ENCODE measurements at places on chromosomes 11 and 22. TPM values are rescaled to one million over a fixed set of nuclear protein-coding genes. Genes with fewer than 3 reads are reported as not detected.

Gene PITPNM1
- total RNA-seq: 46.9 TPM

Gene GRAMD1B
- total RNA-seq: 1.9 TPM

Gene SYT9
- total RNA-seq: 0.40 TPM

Gene MUC2
- not detected for total RNA-seq

Gene ARAP1
- 64.2 TPM for total RNA-seq

Gene MYO7A
- total RNA-seq: not detected

Gene CASP5
- total RNA-seq: not detected

Gene SLN
- total RNA-seq: not detected

Gene CAVIN3
- 30.7 TPM for total RNA-seq

DNA sequence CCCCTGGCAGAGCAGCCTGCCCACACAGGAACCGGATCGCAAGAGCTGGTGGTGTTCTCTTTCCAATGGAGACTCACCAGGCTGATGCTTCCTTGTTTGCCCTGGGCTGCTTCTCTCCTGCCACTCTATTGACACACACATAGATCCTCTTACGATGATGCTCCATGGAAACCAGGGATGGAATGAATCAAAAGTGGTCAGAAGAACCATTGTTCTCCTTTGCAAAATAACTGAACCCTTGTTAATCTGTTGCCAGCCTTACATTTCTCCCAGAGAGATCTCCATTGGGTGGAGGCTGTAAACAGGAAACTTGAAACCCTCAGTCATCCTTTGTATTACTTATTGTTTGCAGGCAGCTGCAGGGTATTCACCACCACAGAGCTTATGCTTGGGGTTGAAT is 24.6 kb upstream of the LDLRAD3 start:
- no peaks in the 10 kb centered on the region for H3K36me3 ChIP-seq
- no peak overlapping the region for H3K4me3 ChIP-seq
- no peak for DNase-seq
- no peak overlapping the region for H3K27ac ChIP-seq
- H3K4me1 ChIP-seq: peaks cover 5% of the 10 kb centered on the region

GRCh38 chr22:46569055-46569847 is 31.8 kb upstream of the CELSR1 start:
- H3K27me3 ChIP-seq: no peaks in the 10 kb centered on the region
- no peaks in the 10 kb centered on the region for H3K36me3 ChIP-seq
- no peak overlapping the region for H3K27ac ChIP-seq
- peaks cover 2% of the 10 kb centered on the region for H3K4me1 ChIP-seq

DNA sequence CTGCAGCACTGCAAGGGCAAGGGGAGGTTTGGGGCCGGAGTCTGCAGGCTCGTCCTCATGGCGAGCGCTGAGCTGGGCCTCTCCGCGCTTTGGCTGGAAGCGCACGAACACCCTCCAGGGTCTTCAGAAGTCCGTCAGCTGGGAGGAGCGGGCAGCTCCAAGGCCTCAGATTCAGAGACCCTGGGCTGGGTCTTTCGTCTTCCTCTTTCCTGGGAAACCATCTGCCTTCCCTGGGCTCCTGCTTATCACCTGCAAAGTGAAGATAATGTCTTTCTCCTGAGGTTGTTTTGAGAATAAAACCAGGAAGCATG is 525.6 kb downstream of the BRD1 start:
- H3K27ac ChIP-seq: no peak overlapping the region
- H3K27me3 ChIP-seq: no peaks in the 10 kb centered on the region
- H3K4me3 ChIP-seq: no peak overlapping the region
- H3K36me3 ChIP-seq: no peaks in the 10 kb centered on the region

GRCh38 chr22:16586170-16586569 is 6.4 kb downstream of the CCT8L2 start:
- DNase-seq: no peak
- no peaks in the 10 kb centered on the region for H3K36me3 ChIP-seq
- no peak overlapping the region for H3K4me3 ChIP-seq
- H3K27ac ChIP-seq: no peak overlapping the region
- H3K27me3 ChIP-seq: no peaks in the 10 kb centered on the region

GRCh38 chr22:25566186-25566897 is 1.9 kb downstream of the GRK3 start:
- no peaks in the 10 kb centered on the region for H3K36me3 ChIP-seq
- peaks cover 58% of the 10 kb centered on the region for H3K27me3 ChIP-seq
- H3K27ac ChIP-seq: no peak overlapping the region
- peaks cover 15% of the 10 kb centered on the region for H3K4me1 ChIP-seq

DNA sequence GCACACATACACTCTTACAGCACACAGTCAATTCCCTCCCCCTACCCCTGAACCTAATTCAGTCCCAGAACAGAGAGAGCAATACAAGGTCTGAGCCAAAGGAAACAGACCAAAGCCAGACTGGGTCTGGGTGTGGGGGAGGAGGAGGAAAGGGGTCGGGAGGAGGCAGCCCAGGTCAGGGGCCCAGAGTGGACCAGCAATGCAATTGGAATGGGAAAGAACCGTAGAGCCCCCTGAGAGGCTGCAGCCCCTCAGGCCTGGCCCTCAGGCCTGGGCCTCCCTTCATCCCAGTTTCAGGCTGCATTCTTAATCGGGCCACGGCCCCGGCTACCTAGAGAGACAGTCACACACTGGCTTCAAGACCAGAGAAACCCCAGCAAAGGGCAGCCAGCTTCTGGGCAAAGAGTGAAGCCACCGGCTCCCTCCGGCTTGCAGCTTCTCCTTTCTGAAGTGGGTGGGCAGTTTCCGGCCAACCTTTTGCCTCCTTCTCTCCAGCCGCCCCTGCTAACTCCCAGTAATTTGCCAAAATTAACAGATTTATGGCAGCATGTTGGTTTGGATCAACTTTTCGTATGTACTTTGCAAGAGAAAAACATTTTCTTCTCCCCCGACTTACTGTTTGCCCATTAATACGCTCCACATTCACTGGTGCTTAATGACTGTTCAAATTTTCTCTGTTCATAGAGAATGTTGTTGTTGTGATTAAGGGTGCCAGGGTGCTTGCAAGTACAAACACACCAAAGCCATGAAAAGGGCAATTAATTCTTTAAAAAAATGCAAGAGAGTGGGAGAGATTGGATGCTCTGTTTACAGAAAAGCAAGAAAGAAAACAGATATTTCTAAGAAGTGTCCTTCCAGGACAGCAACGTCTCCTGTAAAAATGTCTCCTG is 488.3 kb downstream of the MN1 start:
- H3K4me1 ChIP-seq: peaks cover 42% of the 10 kb centered on the region
- no peak overlapping the region for H3K4me3 ChIP-seq
- no peak for DNase-seq
- H3K27me3 ChIP-seq: no peaks in the 10 kb centered on the region
- no peak overlapping the region for H3K27ac ChIP-seq

DNA sequence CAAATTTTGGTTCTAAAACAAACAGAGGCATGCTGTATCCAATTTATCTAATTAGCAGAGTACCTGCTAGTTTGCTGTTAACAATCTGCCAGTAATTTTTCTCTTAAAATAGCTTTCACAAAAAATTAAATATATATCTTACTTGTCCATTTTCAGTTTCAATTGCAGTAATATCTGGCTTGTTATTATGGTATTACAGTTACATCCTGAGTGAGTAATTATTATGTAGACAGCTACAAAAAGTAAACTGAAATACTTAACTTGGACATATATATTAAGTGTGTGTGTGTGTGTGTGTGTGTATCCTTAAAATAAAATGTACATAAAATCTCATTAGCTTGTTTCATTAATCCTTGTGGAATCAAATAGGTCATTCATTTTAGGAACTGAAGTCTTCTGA is 148.7 kb downstream of the LUZP2 start:
- H3K36me3 ChIP-seq: no peaks in the 10 kb centered on the region
- no peak overlapping the region for H3K4me3 ChIP-seq
- H3K4me1 ChIP-seq: peaks cover 5% of the 10 kb centered on the region
- DNase-seq: no peak

DNA sequence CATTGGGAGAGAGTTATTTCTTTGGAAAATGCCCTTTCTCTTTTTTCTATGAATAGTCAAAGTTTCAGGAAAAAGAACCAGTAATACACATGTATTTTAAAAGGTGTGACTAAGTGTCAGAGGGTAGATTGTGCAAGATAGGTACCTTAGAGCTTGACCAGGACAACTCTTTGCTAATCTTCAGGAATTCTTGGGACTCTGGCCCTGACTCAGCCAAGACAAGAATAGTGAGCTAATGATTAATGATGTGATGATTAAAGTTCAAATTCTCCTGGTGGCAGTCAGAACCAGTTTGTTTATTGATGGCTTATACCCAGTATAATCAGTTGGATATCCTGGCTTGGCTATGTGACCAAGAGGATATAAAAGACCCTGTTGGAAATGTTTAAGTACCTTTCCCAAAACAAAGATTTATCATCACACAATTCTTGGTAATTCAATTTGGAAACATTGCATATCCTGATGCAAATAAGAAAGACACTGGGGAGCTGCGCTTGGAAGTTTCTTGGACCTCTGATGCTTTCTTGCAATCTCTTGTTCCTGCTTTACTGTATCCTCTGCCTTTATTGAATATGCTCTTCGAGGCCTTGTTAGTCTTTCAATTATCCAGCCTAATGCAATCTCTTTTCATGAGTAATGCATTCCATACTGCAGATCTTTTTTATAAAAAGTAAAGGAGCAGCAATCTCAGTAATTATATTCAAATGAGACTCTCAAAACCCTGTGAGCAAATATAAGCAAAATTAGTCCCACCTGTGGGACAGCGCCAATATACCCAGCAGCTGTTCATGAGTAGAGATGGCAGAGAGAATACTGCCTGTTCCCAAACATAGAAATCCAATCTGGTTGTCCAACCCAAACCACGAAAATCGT is 48.0 kb upstream of the CEP126 start:
- no peak for DNase-seq
- H3K27me3 ChIP-seq: no peaks in the 10 kb centered on the region
- no peaks in the 10 kb centered on the region for H3K36me3 ChIP-seq

DNA sequence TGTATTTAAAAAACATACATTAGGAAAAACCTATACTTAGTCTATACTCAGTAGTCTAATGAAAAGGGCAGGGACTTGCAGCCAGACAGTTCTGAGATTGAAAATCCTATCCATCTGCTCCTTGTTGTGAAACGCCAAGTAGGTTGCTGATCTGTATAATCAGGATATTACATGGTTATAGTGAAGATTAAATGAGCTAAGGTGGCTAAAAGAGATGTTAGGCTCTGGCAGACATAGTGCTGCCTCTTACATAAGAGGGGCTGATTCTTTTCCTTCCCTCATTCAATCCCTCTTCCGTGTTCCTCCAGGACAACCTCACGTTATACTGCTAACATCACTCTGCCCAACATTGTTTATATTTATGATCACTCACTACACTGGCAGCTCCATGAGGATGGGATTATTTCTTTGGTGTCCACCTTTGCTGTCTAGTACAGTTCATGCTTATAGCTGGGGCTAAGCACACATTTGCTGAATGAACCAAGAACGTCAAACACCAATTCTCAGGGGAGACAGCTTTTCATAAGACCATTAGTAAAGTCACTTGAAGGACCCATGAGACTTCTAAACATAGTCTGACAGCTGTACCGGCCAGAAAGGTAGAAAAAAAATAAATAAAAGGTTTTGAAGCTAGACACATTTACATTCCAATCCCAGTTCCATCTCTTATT is 46.3 kb downstream of the GAB2 start:
- no peaks in the 10 kb centered on the region for H3K27me3 ChIP-seq
- H3K36me3 ChIP-seq: no peaks in the 10 kb centered on the region
- no peak for DNase-seq
- H3K4me3 ChIP-seq: no peak overlapping the region

DNA sequence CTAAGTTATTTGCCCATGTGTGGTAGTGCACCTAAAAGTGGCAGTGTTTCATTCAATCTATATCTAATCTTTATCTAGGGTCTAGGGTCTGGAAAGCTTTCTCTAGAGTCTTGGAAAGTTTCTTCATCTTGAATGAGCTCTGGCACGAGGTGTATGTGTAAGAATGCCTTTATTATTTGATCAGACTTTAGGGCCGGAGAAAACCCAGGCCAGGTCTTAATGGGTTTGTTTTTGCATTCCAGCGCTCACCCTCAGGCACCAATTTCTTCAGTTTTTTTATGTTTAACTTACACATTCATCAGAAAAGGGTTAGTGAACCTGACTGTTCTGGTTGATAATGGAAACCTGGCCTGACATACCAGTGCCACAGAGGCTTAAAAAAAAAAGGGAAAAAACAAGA is 68.3 kb upstream of the SLN start:
- H3K27me3 ChIP-seq: peaks cover 28% of the 10 kb centered on the region
- H3K27ac ChIP-seq: no peak overlapping the region
- no peak overlapping the region for H3K4me3 ChIP-seq
- no peaks in the 10 kb centered on the region for H3K4me1 ChIP-seq
- DNase-seq: no peak

DNA sequence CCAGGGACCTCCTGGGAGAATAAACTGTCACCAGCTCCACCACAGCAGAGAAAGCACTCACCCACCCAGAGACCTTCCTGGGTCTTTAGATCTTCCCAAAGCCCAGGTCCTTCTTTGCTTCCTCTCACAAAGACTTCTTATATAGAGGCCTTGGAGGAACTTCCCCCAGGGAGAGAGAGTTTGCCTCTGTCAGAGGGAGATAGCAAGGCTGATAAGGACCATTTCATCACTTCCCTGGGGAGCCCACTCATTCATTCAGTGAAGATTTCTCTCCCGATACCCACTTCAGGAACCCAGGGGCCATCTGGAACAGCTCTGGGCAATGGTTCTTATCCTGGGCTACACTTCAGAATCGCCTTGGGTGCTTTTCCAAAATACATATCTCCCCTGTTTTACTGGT is at the start of gene PRG2:
Gene PRG2 (minus strand): TSS at position 116 of the 400 bp plus-strand sequence. CDS start 706 bp downstream, outside the sequence.
- peaks cover 18% of the 10 kb centered on the region for H3K4me1 ChIP-seq
- peaks cover 55% of the 10 kb centered on the region for H3K27me3 ChIP-seq
- H3K27ac ChIP-seq: no peak within 1 kb of the TSS
- no peak for DNase-seq

GRCh38 chr11:18310800-18311340 is 11.1 kb downstream of the HPS5 start:
- peaks cover 49% of the 10 kb centered on the region for H3K36me3 ChIP-seq
- H3K4me3 ChIP-seq: no peak overlapping the region

- no peak overlapping the region for H3K27ac ChIP-seq
- H3K27me3 ChIP-seq: no peaks in the 10 kb centered on the region
- DNase-seq: no peak
- no peak overlapping the region for H3K4me3 ChIP-seq
These were observed 6.5 kb upstream of the NUP160 start for GRCh38 chr11:47854667-47855066.

DNA sequence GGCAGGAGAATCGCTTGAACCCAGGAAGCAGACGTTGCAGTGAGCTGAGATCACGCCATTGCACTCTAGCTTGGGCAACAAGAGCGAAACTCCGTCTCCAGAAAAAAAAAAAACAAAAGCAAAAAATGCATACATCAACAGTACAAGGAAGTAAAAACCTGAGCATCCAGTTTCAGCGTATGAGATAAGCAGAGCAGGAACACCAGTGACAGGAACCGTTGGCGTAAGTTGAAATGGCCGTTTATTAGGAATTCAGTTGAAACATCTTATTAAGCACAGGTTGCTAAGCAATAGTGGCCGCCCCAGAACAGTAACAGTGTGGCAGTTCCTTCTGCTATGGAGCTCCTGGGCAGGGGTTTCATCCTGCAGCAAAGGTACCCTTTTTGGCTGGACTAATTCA is 4.0 kb upstream of the L3MBTL2 start:
- no peak overlapping the region for H3K4me3 ChIP-seq
- peaks cover 18% of the 10 kb centered on the region for H3K27me3 ChIP-seq
- H3K27ac ChIP-seq: no peak overlapping the region
- H3K36me3 ChIP-seq: no peaks in the 10 kb centered on the region
- no peak for DNase-seq

- peaks cover 38% of the 10 kb centered on the region for H3K36me3 ChIP-seq
- no peaks in the 10 kb centered on the region for H3K27me3 ChIP-seq
- no peak overlapping the region for H3K27ac ChIP-seq
- H3K4me3 ChIP-seq: no peak overlapping the region
These were observed 23.8 kb upstream of the HIKESHI start for GRCh38 chr11:86278226-86278625.

- H3K36me3 ChIP-seq: no peaks in the 10 kb centered on the region
- peaks cover 4% of the 10 kb centered on the region for H3K27me3 ChIP-seq
- H3K27ac ChIP-seq: peak overlapping the region; percentile 57
- DNase-seq: no peak
These were observed 935 bp upstream of the RCOR2 start for GRCh38 chr11:63917692-63918506.
